H54 (cell line): ENCODE measurements at places on chromosomes 6 and 20.

DNA sequence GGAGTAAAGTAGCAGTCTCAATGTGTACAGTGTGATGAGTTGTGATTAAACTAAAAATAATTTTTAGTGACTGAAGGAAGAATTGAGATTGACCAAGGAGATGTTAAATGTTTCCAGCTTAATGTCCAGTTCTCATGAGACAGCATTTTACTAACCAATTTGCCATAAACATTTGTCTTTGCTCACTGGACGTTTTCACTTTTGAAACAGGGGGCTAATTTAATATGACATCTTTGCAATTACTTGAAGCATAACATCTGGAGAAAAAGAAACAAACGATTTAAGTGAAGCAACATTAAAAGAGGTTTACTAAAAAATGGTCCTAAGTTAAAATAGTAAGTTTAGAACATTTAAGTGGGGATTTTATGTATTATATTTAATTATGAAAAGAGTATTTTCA is 443.8 kb downstream of the BCKDHB start:
- no peak for DNase-seq

DNA sequence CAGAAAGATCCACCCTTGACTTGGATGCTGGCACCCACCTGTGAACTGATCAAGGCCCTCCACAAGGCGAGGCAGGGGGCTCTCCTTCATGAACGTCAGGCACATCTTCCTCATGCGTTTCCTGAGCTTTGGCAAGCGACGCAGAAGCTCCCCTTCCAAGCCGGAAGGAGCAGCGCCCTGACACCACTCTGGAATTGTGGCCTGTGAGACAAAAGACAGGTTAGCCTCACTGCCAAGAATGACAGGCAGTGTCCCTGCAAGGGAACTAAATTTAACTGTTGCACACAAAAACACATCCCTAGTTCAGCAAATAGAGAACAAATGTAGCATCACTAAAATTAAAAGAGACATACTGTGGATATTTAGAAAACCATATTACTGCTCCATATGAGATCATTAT is 42.0 kb upstream of the LYRM2 start:
- DNase-seq: no peak

DNA sequence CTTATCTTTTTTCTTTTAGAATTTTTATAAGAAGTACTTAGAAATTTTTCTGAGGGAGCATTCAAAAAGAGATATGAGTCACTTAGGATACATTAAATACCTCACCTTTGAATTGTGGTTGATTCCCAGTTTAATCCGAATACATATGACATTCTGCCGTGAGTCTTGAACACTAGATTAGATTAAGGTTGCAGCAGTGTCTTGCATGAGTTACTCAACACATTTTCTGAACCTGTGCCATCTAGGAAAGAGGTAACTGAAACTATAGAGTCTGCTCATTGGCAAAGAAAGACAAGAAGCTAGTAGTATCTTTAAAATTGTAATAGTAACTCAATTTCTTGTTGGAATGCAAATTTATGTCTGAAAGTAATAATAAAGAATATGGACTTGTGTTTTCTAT is 14.9 kb downstream of the PEX3 start:
- DNase-seq: no peak

- DNase-seq: no peak
Observed at GRCh38 chr6:151322570-151322969, 68.8 kb downstream of the ZBTB2 start.

GRCh38 chr6:144335311-144335861 is 50.3 kb downstream of the UTRN start:
- DNase-seq: no peak

- DNase-seq: peak; percentile 29
Observed at GRCh38 chr20:45450097-45450818, 19.3 kb upstream of the WFDC2 start.

DNA sequence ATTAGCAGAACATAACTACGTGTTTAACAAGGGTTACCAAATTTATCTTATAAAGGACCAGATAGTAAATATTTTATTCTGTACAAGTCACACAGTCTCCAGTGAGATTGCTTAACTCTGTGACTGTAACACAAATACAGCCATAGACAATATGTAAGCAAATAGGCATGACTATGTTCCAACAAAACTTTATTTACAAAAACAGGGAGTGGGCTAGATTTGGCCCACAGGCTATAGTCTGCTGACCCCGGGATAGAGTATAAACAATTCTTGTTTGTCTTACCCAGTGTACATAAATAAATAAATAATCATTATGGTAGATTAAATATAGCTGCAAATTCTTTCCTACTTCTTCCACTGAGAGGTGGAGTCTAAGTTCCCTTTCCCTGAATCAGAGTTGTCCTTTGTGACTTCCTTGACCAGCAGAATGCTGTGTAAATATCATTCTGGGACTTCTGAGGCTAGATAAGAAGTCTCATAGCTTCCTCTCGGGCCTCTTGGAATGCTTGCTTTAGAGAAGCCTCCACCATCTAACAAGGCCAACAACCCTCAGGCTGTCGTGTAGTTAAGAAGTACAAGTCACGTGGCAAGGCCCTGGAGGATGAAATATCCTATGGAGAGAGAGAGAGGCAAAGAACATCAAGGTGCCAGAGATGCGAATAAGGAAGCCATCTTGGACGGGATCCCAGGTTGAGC is 59.1 kb upstream of the TMEM244 start:
- DNase-seq: no peak

GRCh38 chr20:22333885-22334545 is 250.4 kb downstream of the FOXA2 start:
- DNase-seq: peak; percentile 58

GRCh38 chr6:125477844-125478243 is 176.1 kb upstream of the HDDC2 start:
- DNase-seq: no peak

DNA sequence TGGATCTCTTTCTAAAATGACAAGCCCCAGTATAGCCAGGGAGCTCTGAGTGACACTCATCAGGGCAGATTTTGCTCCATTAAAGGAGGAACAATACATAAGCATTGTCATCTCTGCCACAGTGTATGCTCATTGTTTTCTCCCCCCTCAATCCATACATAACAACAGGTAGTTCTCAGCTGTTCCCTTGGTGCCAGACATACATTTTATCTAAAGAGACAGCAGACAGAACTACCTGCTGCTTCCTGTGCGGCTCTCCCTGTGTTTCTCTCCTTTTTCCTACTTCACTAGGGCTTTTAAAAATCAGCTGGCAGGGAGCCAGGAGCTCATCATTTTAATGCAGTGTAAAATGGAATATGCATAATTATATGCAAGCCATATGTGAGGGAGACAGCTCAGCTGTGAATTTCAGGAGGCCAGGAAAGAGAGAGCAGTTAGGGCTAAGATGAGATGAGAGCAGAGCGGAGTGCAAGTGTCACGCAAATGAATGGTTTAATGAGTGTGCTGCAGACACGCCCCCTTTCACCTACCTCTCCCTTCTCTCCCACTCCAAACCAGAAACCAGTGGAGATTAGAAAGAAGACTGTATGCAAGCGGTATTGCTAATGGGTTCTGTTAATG is 96.0 kb downstream of the SOBP start:
- DNase-seq: no peak

DNA sequence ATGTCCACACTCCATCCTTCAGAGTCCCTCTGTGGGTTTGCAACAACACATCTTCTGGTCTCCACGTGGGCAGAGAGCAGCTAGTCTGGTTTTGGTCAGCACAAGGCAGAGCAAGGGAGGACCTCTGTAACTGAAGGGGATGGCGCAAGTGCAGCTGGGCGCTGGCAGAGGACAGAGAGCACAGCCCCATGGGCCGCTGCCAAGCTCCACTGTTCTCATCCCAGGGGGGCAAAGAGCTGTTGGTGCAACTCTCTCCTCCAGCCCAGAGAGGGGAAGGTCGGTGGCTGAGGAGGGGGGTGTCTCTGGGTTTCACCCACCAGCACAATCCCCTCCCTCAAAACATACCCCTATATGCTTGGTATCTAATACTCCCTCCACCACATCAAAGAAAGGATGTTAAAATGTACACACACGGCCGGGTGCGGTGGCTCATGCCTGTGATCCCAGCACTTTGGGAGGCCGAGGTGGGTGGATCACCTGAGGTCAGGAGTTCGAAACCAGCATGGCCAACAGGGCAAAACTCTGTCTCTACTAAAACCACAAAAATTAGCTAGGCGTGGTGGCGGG is 9.1 kb downstream of the ATP9A start:
- DNase-seq: no peak

GRCh38 chr6:155466539-155466938 is 10.9 kb upstream of the NOX3 start:
- DNase-seq: no peak

GRCh38 chr6:163940705-163941623 is 526.4 kb downstream of the QKI start:
- no peak for DNase-seq

DNA sequence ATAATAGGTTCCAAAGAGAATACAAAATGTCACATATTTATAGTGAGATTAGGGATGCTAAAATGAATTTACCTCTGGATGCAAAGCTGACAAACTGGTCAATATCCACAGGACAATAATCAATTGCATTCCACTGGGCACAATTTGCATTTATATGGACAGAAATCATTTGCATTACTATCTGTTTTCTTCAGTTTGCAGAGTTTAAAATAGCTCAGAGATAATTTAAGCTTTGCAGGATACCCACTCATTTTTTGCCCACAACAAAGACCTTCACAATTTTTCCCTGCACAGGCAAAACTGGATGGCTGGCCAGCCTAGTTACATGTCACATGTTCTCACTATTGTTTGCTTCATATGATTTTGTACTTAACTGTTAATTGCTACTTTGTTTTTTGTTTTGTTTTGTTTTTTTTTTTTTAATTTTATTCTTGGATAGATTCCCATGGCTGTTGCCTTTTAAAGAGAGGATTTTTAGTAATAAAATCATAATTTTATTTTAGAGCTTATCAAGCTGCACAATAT is 483.5 kb downstream of the UTRN start:
- DNase-seq: no peak

DNA sequence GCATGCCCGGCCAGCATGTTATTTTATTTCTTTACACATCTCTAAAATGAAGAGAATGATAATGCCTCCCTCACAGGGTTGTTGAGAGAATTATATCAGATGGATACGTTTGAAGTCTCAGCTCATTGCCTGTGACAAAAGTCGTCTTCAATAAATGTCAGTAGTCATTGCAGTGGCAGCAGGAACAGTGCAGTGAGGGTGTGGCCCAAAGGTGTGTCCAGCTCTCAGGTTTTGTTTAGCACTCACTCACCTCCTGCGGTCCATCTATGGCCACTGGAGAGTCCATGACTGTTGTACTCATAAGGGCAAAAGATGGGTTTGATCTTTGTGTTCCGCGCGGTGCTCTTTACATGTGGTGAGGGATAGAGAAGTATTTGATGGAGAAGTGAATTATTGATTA is 77.2 kb upstream of the TIAM2 start:
- DNase-seq: no peak

GRCh38 chr6:141667580-141668309 is 465.0 kb upstream of the GJE1 start:
- DNase-seq: no peak

DNA sequence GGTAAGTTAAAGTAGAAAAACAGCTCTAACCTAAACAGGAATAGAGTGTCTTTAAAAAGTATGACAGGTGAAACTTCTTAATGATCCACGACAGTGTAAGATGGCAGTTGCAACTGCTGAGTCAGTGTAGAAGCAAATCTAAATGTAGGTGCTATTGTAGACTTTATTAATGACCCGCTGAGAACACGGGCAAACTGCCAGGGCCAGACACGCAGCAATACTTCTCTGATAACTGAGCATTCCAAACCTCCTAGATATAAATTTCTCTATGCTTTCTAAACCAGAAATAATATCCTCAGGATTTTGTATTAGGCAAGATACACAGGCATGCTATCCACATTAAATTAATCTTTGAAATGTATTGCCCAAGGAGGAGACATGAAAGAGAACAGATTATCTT is 1076.4 kb downstream of the HACE1 start:
- no peak for DNase-seq

- no peak for DNase-seq
Observed at GRCh38 chr6:109008537-109009235, 86.0 kb downstream of the SESN1 start.

DNA sequence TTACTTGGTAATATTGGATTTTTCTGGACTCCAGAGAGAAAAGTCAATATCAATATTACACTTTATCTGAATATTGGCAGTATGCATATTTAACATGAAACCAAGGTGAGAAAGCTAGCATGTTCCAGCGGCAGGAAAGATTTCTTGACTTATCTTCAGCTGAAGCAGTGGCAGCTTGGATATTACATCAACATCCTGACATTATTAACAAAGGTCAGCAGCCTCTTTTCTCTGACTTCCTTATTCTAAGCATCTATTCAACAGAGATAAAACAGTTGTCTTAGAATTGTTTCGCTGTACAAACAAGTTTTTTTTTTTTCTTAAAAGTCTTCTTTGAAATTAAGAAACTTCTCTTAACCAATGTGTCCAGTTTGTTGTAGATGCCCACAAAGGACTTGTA is 11.8 kb downstream of the DCBLD1 start:
- no peak for DNase-seq

GRCh38 chr6:78771586-78771985 is 95.8 kb upstream of the IRAK1BP1 start:
- DNase-seq: no peak

DNA sequence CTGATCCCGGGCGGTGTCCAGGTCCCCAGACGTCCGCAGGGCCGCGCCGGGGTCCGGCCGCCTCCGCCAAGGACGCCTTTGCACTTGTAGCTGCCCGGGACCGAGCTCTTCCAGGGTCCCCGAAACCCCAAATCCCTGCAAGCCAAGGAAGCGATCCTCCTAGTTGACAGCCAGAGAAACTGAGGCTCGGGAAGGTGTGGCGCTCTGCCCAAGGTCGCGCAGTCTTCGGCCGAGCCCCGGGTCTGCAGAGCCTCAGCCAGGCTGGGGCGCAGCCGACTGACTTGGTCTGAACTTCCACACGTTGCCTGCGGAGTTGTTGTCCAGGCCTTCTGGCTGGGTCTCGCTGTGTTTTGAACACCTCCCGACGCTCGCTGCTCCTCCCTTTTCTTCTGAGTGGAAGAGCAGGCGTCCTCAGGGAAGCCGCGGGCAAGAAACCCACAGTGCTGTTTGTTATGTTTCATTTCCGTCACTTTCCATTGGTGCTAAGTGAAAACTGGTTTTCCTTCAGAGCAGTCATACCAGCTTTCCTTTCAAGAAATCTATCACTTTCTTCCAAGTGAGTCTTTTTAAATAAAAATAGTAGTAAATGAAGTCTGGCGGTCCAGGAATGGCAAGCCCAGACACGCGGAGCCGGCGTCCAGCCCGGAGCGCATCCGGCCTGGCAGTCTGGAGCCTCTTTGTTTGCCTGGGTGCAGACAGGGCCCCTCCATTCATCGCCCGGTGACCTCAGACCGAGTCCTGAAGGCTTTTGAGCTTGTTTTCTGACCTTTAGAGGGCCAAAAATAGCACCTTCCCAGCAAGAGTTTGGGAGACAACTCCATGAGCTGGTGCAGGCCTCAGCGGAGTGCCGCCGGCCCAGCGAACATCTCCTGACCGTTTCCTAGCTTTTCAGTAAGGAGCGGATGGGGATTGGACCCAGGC is 698 bp downstream of the FAM210B start:
- peak; percentile 73 for DNase-seq

- DNase-seq: no peak
Observed at GRCh38 chr20:61940976-61941720, 124.5 kb downstream of the TAF4 start.

GRCh38 chr20:44019638-44020335 is 105.1 kb downstream of the TOX2 start:
- DNase-seq: no peak
